Left lung (tissue), 14 donors: ENCODE measurements at places on chromosomes 7 and 10. TPM values are rescaled to one million over a fixed set of nuclear protein-coding genes. Genes with fewer than 3 reads are reported as not detected.
A peak's percentile ranks its signal among the peaks of the same experiment; 100 is the strongest.

- peaks cover 9% of the 10 kb centered on the region for H3K36me3 ChIP-seq
- no peaks in the 10 kb centered on the region for H3K4me1 ChIP-seq
- no peak overlapping the region for H3K27ac ChIP-seq
These were observed 6.3 kb downstream of the IFT22 start for GRCh38 chr7:101315336-101315735.

GRCh38 chr10:33493497-33493896 is 159.0 kb upstream of the NRP1 start:
- H3K36me3 ChIP-seq, result no peaks in the 10 kb centered on the region
- H3K4me1 ChIP-seq, result no peaks in the 10 kb centered on the region
- H3K27ac ChIP-seq, result no peak overlapping the region
- no peak overlapping the region for H3K4me3 ChIP-seq
- H3K27me3 ChIP-seq, result no peaks in the 10 kb centered on the region
- DNase-seq, result no peak

DNA sequence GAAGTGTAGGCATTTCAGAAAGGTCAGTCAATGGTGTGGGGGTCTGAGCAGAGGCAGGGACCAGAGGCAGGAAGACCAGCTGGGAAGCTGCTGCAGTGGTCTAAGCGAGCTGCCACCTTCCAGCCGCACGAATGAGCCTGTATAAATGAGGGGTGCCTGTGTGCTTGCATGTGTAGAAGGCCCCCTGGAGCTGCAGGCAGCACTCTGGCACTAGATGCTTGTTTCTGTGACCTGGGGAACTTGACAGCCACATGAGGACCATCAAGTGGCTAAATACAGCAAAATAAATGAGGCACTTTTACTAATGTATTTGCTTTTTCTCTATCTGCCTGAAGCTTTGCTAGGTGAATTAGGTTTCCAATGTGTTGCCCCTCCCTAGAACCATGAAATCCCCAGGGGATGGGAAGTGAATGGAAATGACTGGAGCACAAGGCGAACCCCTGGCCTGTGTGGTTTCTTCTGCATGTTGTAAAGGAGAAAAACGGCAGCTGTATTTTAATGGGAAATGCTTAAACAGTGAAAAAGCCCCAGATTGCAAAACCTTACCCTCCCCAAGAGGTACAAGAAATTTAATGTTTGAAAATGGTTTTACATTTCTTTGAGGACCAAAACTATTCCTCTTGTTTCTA is 57.7 kb downstream of the PYROXD2 start:
- peaks cover 3% of the 10 kb centered on the region for H3K27me3 ChIP-seq
- no peak for DNase-seq
- no peak overlapping the region for H3K27ac ChIP-seq
- no peaks in the 10 kb centered on the region for H3K4me1 ChIP-seq

DNA sequence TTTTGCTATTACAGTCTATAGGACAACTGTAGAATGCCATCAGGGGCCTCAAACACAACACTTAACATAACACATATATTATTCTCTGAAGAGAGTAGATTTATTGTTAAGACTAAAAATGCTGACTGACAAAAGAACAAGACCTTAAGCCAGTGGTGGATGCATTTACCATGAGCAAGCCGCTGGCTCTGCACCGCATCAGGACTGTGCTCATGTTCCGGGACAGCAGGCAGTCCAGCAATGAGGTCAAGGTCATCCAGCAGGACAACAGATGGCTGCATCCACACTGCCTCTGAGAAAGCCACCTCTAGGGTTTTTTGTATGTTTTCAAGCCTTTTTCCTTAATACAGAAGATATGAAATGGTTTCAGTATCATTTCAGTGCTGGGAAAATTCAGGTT is 23.8 kb downstream of the PEX1 start:
- H3K4me3 ChIP-seq, result no peak overlapping the region
- peaks cover 47% of the 10 kb centered on the region for H3K36me3 ChIP-seq
- no peaks in the 10 kb centered on the region for H3K4me1 ChIP-seq
- H3K27ac ChIP-seq, result no peak overlapping the region

GRCh38 chr7:832968-833424 is 720 bp downstream of the SUN1 start:
- H3K36me3 ChIP-seq, result peaks cover 8% of the 10 kb centered on the region
- H3K4me1 ChIP-seq, result peaks cover 12% of the 10 kb centered on the region
- peak overlapping the region; percentile 90 for H3K27ac ChIP-seq
- DNase-seq, result no peak

GRCh38 chr7:46143421-46143820 is 222.3 kb upstream of the IGFBP3 start:
- no peak overlapping the region for H3K27ac ChIP-seq
- H3K27me3 ChIP-seq, result no peaks in the 10 kb centered on the region
- no peak overlapping the region for H3K4me3 ChIP-seq

DNA sequence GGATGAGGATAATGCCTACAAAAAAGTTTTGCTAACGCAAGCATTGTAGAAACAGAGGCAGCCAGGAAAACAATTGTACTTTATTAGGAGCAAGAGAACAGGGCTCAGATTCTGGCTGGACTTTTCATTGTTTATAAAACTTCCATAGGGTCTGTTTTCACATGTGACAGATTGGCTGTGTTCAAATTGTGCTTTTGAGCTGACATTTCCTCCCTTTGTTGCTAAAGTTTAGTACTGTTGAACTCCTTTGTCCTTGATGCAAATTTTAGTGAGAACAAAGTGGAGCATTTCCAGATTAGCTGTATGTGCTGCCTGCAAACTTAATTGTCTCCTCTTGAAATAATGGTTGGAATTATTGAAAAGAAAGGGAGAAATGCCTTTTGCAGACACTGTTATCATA is 221.0 kb upstream of the FZD1 start:
- no peaks in the 10 kb centered on the region for H3K27me3 ChIP-seq
- H3K36me3 ChIP-seq, result no peaks in the 10 kb centered on the region
- no peaks in the 10 kb centered on the region for H3K4me1 ChIP-seq

DNA sequence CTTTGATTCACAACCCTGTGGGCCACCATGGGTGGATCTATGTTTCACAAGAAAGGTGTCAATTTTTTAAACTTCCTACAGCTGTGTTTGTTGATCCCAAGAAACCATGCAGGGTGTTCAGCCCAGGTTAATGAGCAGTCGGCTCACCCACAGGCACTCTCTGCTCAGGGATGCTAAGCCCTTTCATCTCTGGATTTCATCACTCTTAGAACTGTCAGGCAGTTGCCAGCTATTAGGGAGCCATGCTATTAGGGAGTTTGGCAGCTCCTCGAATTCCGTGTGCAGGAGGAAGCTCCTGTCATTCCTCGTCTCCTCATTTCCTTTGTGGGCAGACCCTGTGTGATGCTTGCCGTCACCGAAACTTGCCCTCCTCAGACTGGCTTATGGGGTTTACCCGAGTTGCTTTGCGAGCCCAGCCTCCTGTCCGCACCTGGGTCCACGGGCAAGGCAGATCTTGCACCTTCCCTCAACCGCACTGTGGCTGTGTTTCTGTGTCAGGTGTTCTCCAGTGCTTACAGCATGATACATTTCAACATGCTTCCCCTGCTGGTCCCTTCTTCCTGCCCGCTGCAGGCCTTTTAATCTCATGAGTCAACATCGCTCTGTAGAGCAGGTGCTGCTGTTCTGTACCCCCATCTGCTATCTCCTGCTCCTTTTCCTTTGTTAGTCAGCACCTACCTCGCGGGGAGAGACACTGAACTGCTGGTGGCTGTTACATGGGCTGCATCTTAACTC is 509.8 kb downstream of the SUGCT start:
- no peak overlapping the region for H3K27ac ChIP-seq
- DNase-seq, result no peak
- no peaks in the 10 kb centered on the region for H3K4me1 ChIP-seq
- no peaks in the 10 kb centered on the region for H3K36me3 ChIP-seq
- no peak overlapping the region for H3K4me3 ChIP-seq

RHBDD2 gene
- total RNA-seq, result 62.4 TPM

BMI1 gene
- total RNA-seq, result 42.3 TPM

TDRD1 gene
- total RNA-seq, result 0.17 TPM

GLRX3 gene
- 88.6 TPM for total RNA-seq

SP8 gene
- not detected for total RNA-seq

SPDYE16 gene
- 0.26 TPM for total RNA-seq

ATOH7 gene
- total RNA-seq, result not detected

PON1 gene
- 0.42 TPM for total RNA-seq

FAM149B1 gene
- total RNA-seq, result 26.4 TPM

UBE3C gene
- 68.9 TPM for total RNA-seq
